Left kidney (tissue), 8 donors: ENCODE measurements at places on chromosomes 12 and 14.

GRCh38 chr14:50666772-50667683, 1.1 kb downstream of the SAV1 start:
- DNase-seq = peak; percentile 60

- no peak for DNase-seq
Observed at GRCh38 chr12:123399255-123399617, 15.3 kb downstream of the KMT5A start.

- no peak for DNase-seq
Observed at GRCh38 chr14:77458249-77458950, 507 bp downstream of the AHSA1 start.

- DNase-seq = no peak
Observed at GRCh38 chr12:99549196-99549595, 98.4 kb upstream of the GARIN6 start.

DNA sequence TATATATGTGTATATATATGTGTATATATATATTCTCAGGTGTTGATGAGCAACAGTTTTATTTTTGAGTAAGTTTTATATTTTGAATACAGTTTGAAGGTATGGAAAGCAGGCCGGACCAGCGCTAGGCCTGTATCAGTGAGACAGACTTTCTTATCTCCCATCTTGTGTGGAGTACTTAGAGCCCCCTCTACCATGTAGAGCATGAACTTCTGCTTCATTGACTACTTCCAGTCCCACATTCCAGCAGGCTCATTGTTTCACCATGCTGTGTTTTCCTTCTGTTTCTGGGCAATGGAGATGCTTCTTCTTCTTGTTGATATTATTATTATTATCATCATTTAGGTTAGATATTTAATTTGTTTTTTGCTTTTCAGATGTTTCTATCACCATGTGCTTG, 76.4 kb downstream of the SLC16A7 start:
- DNase-seq = no peak

DNA sequence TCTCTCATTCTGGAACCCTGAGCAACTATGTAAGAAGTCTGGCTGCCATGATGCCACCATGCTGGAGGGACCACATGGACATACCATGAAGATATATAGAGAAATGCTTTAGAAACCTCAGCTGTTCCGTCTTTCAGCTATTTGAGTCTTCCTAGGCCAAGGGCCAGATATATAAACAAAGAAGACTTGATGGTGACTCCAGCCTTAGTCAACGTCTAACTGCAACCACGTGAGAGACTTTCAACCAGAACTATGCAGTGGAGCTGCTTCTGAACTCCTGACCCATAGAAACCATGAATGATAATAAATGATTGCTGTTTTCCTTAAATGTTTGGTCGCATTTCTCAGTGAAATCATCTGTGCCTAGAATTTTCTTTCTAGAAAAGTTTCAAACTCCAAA, 20.0 kb upstream of the KITLG start:
- DNase-seq = no peak

- peak; percentile 70 for DNase-seq
Observed at GRCh38 chr12:57603815-57604453, 690 bp upstream of the DTX3 start.

DNA sequence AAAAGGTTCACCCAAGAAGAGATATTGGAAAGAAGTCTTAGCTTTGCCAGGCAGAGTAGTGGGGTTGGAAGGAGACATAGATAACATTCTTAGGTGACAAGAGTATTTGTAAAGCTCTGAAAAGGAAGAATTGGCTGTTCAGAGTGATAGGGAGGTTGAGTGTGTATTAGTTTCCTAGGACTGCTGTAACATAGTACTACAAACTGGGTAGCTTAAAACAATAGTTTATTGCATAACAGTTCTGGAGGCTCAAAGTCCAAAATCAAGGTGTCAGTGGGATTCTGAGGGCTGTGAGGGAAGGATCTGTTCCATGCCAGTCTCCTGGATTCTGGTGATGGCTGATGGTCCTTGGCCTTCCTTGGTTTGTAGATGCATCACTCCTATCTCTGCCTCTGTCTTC, 156.8 kb downstream of the SLC5A8 start:
- no peak for DNase-seq

DNA sequence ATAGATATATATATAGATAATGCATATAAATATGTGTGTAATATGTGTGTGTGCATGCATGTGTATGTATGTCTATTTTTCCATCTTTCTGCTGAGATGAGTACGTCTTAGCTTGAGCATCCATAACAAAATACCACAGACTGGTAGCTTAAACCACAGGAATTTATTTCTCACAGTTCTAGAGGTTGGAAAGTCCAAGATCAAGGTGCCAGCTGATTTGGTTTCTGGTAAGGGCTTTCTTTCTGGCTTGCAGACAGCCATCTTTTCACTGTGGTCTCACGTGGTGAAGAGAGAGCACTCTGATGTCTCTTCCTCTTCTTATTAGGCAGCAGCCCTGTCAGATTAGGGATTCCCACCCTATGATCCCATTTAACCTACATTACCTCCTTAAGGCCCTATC, 47.3 kb downstream of the ACSM4 start:
- DNase-seq = no peak

- DNase-seq = no peak
Observed at GRCh38 chr12:47410383-47410782, 295.4 kb downstream of the RPAP3 start.

GRCh38 chr12:32302218-32303173, 96.9 kb upstream of the FGD4 start:
- DNase-seq = no peak

DNA sequence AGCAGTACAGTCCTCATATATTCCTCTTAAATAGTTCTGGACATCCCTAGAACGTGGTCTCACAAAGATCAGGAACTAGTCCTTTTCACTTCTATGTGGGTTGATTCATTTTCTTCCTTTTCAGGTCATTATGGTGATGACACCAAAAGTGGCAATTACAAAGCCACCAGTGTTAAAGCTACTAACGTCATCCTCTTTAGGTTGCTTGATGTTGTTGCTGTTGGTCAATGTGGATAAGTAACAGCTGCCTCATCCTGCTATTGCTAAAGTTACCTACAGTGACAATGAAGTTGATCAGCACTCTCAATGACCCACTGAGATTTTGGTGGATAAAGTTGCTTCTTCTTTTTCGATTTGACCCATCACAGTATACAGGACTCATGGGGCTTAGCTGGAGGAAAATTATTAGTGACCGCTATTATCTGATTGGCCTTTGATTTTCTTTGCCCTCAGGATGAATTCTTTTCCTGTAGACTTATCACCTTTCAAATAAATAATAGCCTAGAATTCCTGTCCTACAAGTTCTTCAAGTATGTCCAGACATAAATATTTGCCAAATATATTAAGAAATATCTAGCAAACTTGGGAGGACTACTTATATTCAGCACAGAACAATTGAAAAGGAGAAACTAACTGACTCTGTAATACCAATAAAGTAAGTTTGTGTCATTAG, 54.0 kb upstream of the ATP2B1 start:
- no peak for DNase-seq

DNA sequence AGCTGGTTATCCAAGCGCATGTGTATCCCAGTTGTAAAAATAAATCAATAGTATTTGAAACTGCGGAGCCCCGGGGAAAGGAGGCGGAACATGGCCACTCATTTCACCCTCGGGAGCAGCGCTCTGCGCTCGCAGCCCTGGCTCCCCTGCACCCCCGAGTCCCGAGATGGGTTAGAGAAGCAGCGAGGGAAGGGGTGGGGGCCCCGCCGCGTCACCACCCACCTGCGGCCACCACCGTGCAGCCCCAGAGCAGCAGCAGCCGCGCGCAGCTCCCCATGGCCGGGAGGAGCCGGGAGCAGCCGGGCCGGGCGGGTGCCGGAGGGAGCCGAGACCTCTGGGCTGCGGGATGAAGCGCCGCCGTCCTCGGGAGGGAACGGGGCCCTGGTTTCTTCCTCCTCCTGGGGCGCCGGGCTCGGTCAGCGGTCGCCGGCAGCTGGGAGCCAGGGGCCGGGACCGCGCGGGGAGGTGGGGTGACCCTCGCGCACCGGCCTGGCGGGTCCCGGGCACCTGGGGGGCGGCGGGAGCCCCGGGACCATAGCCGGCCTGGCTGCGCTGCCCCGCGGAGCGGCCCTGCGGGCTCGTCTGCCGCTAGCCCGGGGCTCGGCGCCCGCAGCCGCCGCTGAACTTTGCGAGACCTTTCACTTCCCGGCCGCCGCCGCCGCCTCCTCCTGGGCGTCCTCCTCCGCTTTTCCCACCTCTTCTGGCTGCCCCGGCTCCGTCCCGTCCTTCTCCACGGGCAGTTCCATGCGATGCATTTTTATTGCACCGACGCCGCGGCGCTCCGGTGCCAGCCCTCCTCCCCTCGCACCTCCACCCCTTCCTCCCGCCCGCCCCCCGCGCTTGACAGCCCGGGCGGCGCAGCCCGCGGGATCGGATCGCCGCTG, at the start of gene NTN4:
Gene NTN4 (minus strand): TSS at position 732 of the 884 bp plus-strand sequence. CDS start 455 bp downstream, at position 277.
- DNase-seq = no peak

DNA sequence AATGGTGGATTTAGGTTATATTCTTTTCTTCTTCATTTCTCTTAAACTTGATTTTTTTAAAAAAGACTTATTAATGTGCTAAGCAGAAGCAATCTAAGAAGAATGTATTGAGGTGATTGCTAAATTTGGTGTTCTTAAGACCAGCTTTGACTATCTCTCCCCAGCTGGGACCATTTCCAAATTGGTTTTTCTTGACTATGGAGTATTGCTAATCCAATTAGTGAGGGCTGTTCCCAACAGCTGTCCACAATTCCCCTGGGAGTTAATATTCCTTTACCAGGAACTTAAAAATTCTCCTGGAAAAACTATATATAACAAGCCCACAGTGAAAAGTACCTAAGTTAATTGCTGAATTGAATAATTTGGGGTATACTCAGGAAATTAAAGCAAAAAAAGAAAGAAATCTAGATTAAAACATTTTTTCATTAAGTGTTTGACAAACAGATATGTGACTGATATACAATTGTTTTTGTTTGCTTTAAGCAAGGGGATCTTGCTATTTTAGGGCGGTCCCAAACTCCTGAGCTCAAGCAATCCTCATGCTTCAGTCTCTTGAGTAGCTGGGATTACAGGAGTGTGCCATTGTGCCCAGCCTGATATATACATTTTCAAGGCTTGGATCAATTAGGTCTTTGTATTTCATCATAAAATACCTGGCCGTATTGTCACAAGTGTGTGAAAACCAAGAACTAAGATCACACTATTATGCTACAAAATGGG, 105.0 kb downstream of the FAR2 start:
- no peak for DNase-seq

DNA sequence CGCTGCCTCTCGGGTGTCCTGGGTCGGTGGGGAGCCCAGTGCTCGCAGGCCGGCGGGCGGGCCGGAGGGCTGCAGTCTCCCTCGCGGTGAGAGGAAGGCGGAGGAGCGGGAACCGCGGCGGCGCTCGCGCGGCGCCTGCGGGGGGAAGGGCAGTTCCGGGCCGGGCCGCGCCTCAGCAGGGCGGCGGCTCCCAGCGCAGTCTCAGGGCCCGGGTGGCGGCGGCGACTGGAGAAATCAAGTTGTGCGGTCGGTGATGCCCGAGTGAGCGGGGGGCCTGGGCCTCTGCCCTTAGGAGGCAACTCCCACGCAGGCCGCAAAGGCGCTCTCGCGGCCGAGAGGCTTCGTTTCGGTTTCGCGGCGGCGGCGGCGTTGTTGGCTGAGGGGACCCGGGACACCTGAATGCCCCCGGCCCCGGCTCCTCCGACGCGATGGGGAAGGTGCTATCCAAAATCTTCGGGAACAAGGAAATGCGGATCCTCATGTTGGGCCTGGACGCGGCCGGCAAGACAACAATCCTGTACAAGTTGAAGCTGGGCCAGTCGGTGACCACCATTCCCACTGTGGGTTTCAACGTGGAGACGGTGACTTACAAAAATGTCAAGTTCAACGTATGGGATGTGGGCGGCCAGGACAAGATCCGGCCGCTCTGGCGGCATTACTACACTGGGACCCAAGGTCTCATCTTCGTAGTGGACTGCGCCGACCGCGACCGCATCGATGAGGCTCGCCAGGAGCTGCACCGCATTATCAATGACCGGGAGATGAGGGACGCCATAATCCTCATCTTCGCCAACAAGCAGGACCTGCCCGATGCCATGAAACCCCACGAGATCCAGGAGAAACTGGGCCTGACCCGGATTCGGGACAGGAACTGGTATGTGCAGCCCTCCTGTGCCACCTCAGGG, 679 bp downstream of the ARF6 start:
- no peak for DNase-seq

DNA sequence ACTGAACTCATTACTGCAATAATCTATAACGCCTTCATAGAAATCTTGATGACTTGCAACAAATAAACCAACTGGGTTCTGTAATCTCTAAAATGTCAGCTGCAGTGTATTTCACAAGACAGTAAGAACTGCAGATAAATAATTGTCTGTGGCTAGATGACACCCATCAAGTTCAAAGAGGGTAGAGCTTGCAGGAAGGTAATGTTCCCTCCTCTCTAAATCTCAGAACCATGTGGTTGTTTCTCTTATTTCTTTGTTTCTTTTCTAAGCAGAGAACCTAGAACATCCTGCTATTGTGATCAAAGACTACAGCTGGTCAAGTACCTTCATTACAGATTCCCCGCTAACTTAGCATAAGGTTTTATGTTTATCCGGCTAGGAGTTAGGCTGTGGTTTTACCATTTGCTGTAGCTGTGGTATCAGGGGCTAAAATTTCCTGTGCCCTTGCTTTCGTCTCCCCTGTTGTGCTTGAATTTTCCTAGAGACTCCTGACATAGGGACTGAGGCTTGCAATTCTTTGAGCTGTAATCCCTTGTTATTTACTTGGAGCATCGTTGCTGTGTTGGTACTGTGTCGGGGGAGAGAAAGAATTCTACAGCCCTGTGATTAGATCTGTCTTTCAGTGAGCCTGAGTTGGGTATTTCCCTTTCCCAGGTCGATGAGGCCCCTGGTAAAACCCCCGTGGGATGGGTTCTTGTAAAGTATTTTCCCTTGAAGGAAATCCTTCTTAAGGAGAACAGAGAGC, 253.1 kb upstream of the BTG1 start:
- no peak for DNase-seq

DNA sequence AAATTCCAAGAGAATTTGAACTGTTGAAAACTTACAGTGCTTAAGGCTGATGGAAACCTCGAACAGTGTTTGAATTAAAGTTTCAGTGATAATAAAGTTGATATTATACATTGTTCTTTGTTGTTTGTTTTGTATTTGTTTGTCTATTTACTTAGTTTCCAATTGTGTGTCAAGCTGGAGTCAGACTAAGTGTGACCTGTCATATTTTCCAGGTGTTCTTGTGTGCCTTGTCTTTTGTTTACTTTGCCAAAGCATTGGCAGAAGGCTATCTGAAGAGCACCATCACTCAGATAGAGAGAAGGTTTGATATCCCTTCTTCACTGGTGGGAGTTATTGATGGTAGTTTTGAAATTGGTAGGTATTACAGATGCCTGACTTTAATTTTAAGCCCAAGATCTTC, 6.0 kb downstream of the SLCO1C1 start:
- DNase-seq = no peak

GRCh38 chr12:64621257-64621942, 11.1 kb downstream of the RASSF3 start:
- no peak for DNase-seq

DNA sequence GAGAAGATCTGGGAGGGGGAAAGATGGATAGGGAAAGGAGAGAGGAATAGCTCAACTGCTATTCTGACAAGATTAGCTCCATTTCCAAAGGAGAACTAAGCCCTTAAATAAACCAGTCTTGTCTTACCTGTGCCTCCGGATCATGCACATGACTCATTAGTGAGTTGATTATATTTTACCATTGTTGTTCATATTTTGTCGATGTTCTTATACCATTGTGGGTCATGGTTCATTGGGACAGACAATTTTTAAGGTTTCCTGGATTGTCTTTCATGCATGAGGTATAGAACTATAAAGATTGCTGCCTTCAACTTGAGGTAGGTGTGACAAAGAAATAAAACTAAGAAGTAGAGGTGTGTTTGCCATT, 243.0 kb upstream of the ATP2B1 start:
- DNase-seq = no peak

GRCh38 chr12:6469609-6470374, 685 bp downstream of the VAMP1 start:
- no peak for DNase-seq
